ENCODE measurements at places on chromosomes 12 and 14. TPM values are rescaled to one million over a fixed set of nuclear protein-coding genes. Genes with fewer than 3 reads are reported as not detected.
A peak's percentile ranks its signal among the peaks of the same experiment; 100 is the strongest.

The LRTM2 gene
- total RNA-seq: not detected

The GPHB5 gene
- total RNA-seq: not detected

The LAG3 gene
- total RNA-seq: 0.13 TPM

The KRT3 gene
- total RNA-seq: not detected

The LALBA gene
- not detected for total RNA-seq

DNA sequence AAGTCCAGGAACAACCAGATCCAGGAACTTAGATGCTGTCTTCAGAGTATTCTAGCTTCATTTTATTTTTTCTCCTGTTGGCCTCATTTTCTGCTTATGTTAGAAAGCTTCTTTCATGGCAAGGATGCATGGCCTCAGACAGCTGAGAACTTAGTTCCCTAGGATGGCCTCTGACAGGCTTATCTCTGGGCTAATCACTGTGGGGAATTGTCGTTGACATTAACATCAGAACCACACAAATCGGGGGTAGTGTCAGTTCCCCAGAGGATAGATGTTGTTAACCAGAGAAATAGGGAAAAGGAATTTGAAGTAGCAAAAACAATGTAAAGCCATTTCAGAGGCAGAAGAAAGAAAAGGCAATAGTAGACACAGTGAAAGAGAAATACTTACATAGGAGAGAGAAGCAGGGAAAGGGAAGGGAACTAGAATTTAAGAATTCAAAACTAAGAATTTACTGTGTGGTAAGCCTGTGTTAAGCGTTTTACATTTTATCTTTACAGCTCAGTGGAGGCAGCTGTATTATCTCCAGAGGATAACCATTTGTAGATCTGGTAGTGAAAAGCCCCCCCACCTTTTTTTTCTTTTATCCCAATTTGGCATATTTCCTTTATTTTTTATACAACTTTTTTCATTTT lies 21.8 kb downstream of the FUT8 start:
- DNase-seq: no peak

DNA sequence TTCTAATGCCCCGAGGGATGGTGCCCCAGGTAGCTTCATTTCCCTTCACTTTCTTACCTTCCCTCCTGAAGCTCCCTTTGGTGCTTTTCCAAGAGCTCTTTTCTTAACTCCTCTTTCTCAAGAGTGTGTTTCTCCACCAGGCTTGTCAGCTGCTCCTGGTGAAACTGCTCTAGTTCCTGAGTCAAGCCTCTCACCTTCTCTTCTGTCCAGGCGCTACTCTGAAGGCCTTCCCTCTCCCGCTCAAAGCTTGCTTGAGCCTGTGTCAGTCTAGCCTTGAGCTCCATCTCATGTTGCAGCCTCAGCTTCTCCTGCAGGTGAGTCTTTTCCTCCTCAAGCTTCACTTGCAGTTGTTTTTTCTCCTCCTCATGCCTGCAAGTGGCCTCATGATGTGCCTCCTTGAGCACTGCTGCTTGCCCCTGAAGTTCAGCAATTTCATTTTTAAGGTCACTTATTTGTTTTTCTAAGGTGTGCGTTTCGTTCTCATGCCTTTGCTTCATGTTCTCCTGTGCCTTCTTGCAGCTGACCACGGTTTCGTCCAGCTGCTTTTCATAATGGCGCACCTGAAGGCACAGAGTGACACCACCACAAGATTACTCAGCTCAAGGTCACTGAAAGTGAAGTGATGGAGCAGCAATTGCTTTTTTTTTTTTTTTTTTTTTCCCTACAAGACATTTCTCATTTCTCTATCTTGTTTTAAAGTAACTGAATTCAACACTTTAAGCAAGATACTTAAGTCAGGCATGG lies 71.0 kb downstream of the NIN start:
- no peak for DNase-seq

DNA sequence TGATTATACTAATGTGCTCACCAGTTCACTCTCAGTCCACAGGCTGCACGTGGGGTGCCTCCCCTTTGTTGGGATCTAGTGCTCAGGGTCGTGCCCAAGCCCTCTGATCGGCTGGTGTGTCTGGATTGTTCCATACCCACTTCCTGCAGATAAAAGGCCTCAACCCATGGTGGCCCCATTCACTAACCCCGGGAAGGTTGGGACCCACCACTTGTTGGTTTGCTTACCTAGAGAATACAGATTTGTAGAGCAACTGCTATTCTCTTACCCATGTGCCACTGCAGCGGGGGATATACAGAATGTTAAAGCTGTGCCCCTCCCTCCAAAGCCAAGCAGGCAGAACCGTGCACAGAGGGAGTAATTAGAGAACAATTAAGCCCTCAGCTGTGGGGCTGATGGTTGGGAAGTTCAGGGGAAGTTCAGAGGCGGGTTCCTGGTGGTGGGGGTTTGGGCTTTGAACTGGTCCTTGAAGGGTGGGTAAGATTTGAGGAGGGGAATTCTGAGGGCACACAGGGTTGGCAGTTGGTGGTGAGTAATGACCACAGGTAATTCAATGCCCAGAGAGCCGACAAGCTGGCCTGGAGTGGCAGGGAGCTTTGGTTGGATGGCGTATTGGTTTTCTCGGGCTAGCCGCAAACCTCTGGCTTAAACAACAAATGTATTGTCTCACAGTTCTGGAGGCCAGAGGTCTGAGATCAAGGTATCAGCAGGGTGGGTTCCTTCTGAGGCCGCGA lies 68.8 kb downstream of the ADCK1 start:
- no peak for DNase-seq

DNA sequence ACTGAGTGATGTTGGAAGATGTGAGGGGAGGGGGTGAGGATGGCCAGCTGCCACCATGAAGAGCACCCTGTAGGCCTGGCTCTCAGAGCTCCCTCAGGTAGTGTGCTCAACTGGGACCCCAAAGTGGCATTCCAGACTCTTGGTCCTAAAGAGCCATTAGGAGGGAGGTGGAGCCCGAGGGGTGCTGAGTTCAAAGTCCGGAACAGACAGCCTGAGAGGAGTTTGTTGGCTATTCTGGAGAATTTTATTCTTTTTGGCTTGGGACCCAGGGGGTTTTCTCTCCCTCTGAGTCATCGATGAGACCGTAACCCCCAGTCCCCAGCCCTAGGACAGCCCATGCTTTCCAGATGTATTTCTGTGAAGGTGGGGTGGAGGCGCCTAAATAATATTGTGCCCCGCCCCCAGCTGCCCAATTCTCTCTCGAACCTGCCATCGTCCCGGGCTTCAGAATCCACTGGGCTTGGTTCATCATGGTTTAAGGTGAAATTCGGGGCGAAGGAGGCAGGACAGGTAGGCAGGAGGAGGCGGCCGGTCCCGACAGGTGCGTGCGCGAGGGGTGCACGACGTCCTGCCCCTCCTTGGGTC lies 690 bp upstream of the RBP5 start:
- no peak for DNase-seq

- no peak for DNase-seq
These were observed 5.2 kb downstream of the TEDC1 start for GRCh38 chr14:105495990-105496830.

GRCh38 chr12:108568338-108569154 lies 6.2 kb downstream of the ISCU start:
- DNase-seq: no peak

DNA sequence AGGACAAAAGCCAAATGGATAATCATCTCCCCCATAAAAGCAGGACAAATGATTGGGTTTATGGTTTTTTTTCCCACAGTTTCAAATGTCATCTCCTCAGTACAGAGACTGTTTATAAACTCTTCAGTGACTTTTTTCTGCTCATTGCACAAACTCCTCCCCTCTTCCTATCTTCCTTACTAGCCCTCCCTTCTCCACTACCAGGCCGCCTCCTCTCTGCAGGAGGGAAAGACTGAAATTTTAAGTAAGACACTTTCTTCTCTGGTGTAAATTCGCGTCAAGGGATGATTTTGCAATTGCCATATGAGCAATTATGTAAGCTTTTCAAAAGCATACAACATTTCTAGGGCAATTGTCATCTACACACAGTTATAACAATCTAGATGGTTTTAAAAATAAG lies 37.0 kb downstream of the BTG1 start:
- DNase-seq: peak; percentile 37

GRCh38 chr14:72894323-72894622 lies 372 bp upstream of the DPF3 start:
- no peak for DNase-seq

DNA sequence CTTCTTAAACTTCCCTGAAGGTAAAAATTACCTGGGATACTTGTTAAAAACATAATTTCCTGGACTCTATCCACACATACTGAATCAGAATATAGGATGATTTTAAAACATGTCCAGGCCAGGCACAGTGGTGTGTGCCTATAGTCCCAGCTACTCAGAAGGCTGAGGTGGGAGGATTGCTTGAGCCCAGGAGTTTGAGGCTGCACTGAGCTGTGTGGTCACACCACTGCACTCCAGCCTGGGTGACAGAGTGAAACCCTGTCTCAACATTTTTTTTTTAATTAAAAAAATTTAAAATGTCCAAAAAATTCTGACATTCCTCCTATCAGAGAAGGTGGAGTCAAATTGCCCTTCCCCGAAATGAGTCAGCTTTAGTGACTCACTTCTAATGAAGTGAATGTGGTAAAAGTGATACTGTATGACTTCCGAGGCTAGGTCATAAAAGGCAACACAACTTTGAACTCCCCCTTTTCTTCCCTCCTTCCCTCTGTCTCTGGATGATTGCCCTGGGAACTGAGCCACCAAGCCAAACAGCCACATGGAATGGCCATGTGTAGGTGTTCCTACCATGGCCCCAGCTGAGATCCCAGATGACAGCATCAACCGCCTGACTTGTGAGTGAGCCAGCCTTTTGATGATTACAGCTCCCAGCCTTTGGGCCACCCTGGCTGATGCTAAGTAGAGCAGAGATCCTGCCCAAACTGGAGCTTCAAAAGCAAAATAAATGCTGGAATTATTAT lies 36.3 kb downstream of the LIMA1 start:
- peak; percentile 50 for DNase-seq

- DNase-seq: no peak
These were observed 109.9 kb downstream of the RIMBP2 start for GRCh38 chr12:130606231-130606630.

GRCh38 chr12:94990222-94990621 lies 13.3 kb downstream of the NDUFA12 start:
- DNase-seq: no peak

GRCh38 chr12:3538466-3539030 lies 47.5 kb downstream of the PRMT8 start:
- no peak for DNase-seq

DNA sequence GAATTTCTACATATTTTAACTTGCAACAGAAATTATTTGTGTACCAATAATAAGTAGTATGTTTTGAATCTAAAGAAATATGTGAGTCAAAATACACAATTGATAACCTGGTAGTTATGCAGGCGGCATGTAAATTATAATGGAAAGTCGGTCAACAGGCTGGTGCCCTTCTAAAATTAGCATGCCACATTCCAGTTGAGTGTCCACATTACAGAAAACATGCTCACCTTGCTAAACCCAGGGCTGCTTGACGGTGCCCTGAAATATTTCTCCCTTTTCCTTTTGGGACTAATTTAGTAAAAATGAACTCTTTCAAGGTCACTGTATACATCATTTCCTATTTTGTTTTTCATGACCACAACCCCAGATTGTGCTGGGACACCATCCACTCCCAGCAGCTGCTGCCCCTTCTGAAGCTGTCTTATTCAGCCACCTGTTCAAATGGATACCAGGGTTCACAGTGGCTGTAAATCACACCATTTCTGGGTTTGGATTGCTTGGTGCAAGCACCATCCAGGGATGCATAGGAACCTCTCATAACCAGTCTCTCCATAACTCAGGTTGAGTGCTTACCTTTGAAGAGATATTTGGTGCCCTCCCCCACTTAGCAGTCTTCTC lies 110.6 kb downstream of the ANO6 start:
- DNase-seq: no peak

- no peak for DNase-seq
These were observed 24.7 kb downstream of the TRAPPC6B start for GRCh38 chr14:39145266-39145966.

All from SK-MEL-5 (cell line).